ENCODE measurements at places on chromosomes 1 and 21.

DNA sequence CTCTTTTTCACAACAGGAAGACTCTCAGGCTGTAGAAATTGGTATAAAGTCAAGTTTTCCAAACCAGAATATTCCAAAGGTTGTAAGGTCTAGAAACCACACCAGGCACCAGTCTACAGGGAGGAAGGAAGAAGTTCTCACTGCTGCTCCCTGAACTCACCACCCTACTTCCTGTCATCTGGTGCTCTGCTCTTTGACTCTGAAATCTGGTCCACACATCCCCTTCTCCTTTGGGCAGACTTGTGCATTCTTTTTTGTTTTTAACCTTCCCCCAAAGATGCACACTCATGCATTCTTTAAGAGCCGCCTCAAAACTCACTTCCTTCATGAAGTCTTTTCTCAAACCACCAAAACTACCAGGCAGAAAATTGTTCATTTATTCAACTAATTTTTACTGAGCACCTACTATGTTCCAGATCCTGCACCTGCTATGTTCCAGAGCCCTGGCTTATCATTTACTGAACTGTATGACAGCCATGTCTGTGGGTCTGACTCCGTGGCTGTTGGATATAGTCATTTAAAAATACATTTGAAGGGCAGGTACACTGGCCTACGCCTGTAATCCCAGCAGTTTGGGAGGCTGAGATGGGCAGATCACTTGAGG lies 30.1 kb upstream of the EPS15 start:
- no peak for DNase-seq

DNA sequence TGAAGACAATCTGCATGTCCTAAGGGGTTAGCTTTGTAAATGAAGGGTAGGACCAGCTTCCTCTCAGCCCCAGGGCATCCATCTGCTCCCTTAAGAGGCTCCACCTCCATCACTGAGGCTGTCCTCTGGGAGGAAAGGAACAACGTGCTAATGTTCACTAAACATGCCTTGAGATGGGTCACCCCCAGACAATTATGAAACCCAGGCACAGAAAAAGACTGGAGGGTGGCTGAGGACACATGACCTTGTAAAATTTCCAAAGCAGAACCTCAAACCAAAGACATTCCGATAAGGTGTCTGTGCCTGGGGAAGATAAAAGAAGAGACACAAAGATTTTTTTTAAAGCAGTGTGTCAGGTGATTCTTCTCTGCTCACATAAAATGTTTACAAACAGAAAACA lies 37.6 kb upstream of the ZNF124 start:
- no peak for DNase-seq

DNA sequence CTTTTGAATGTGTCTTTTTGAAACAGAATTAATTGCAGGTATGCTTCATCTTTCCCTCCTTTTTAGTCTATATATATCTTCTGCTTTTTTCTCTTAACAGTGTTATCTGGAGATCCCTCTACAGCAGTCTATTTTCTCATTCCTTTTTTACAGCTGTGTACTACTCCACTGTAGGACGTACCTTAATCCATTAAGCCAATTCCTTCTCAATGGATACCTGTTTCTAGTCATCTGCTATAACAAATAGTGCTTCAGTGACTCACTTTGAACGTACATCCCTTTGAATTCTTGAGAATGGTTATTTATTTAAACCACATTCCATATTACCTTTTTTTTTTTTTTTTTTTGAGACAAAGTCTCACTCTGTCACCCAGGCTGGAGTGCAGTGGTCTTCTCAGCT lies 15.6 kb downstream of the PCNX2 start:
- DNase-seq: no peak

DNA sequence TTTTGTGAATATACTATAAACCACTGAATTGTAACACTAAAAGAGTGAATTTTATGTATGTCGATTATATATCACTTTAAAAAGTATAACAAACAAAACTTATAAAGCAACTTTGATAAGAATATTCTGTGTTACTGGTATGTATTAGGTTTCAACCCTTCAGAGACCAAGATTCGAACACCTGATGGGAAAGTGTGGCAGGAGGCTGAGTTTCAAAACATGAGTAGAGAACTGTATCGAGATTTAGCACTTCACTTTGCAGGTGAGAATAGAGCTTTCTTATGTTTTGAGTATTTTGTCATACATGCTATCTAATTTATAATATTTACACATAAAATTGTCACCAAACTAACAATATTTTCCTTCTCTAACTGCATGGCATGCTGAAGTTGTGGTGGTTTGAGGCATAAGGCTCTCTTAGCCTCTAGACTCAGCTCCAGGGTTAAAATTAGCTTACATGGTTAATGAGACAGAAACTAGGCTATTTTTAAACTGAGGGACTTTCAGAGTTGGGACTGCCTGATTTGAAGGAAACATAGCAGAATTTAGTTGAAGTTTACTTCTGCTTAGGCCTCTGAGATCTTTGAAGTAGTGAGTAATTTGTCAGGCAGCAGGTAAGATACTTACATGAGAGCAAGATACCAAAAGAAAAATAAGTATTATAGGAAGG lies 48.6 kb downstream of the CEP350 start:
- DNase-seq: no peak

DNA sequence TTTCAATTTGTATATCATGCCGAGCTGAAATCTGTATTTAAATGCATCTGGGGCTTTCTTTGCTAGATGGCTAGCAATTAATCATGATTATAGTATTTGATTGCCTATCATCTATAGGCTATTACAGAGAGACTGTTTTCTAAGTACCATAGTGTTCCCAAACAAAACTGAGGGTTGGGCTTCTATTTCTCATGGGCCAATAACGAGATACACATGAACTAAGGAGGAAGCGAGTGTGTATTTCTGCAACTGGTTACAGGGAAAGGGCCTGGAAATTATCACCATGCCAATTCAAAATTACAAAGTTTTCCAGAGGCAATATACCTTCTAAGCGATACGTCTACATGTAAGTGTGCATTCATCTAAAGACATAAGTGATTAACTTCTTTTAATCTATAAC lies 744.5 kb upstream of the BRINP3 start:
- no peak for DNase-seq

GRCh38 chr1:163171826-163172225 lies 30.9 kb downstream of the RGS5 start:
- no peak for DNase-seq

GRCh38 chr21:41381731-41382130 lies 19.9 kb downstream of the MX2 start:
- no peak for DNase-seq

All from activated CD8-positive, alpha-beta memory T cell treated with anti-CD3 and anti-CD28 coated beads for 1 hour (primary cell).